ENCODE measurements at places on chromosomes 13 and 19. TPM values are rescaled to one million over a fixed set of nuclear protein-coding genes. Genes with fewer than 3 reads are reported as not detected.

DNA sequence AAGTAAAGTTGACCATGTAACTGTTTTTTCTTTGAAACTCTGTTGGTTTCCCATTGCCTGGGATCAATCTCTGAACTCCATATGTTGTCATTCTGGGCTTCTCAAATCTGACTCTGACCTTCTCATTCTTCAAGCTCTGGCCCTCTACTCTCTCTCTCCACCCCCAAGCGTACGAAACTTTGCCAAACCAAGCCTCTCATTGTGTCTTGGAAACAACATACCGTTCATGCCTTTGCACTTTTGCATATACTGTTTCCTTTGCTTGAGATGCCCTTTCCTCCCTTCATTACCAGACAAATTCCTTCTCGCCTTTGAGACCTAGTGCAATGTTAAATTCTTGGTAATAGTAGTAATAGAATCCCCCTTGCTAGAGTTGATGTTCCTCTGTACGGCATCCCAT, 113.7 kb downstream of the OLFM4 start:
- no peak for DNase-seq

- peak; percentile 37 for DNase-seq
These were observed 845.3 kb downstream of the DIAPH3 start for GRCh38 chr13:59318320-59318930.

GRCh38 chr13:58573743-58574142, 942.2 kb downstream of the PCDH17 start:
- no peak for DNase-seq

DNA sequence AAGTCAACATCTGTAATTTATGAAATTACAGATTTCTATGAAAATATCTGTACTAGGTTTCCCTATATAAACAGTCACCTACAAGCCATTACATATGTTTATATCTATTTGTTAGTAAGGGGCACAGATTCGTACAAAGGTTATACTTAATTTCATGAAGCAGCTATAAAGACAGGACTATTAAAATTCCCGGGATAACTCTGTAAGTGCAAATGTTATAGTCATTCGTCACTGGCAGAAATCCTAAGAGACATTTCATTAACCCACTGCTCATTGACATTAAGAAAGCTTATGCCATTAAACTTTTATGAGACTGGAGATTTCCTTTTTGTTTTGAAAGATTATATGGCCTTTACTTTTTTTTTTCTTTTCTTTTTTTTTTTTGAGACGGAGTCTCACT, 122.9 kb downstream of the MYO16 start:
- DNase-seq = no peak

The ZNF793 gene
- 1.6 TPM for total RNA-seq

The FAM124A gene
- not detected for total RNA-seq
